ENCODE measurements at places on chromosomes 13 and 19.
A peak's percentile ranks its signal among the peaks of the same experiment; 100 is the strongest.

GRCh38 chr13:35785576-35786303, 309.3 kb upstream of the MAB21L1 start:
- no peak overlapping the region for H3K27ac ChIP-seq
- no peak overlapping the region for H3K4me3 ChIP-seq
- H3K27me3 ChIP-seq: peaks cover 5% of the 10 kb centered on the region
- DNase-seq: no peak
- no peaks in the 10 kb centered on the region for H3K4me1 ChIP-seq
- H3K36me3 ChIP-seq: no peaks in the 10 kb centered on the region

DNA sequence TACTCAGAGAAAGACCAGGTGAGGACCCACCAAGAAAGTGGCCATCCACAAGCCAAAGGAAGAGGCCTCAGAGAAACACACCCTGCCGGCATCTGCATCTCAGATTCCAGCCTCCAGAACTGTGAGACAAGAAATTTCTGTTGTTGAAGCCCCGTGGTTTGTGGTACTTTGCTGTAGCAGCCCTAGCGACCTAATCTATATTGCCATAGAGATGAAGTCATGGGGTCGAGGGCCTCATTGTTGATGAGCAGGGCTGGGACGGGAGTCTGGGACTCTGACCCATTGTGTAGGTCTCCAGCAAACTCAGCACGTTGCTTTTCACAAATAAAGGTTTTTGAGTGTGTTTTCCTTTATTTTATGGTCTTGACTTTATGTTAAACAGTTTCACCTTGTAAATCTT, 174.9 kb downstream of the TNFSF13B start:
- no peak for DNase-seq
- no peaks in the 10 kb centered on the region for H3K4me1 ChIP-seq
- no peaks in the 10 kb centered on the region for H3K36me3 ChIP-seq
- no peak overlapping the region for H3K27ac ChIP-seq
- H3K4me3 ChIP-seq: no peak overlapping the region

- no peaks in the 10 kb centered on the region for H3K4me1 ChIP-seq
- H3K27me3 ChIP-seq: no peaks in the 10 kb centered on the region
- H3K4me3 ChIP-seq: no peak overlapping the region
These were observed 746.9 kb upstream of the PCDH9 start for GRCh38 chr13:67977066-67977465.

DNA sequence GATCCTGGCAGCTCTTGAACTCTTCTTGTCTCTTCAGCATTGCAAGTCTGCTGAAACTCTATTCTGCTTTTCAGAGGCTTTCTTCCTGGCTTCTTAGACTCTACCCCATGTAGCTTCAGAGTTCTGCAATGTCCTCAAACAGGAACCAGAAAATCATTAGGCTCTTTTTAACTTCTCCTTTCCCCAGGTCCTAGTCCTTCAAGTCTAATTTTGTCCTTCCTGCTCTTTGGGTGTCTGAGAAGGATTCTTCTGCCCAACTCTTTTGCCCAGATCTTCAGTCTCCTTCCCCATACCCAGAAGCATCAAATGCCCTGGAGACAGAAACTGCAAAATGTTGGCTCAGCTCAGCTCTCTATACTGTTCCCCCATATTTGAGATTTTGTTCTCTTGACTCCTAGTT, 50.0 kb upstream of the CALM3 start:
- no peak for DNase-seq
- H3K36me3 ChIP-seq: peaks cover 4% of the 10 kb centered on the region
- H3K4me1 ChIP-seq: peaks cover 2% of the 10 kb centered on the region
- peaks cover 2% of the 10 kb centered on the region for H3K27me3 ChIP-seq

GRCh38 chr13:93614776-93615175, 388.2 kb downstream of the GPC6 start:
- no peaks in the 10 kb centered on the region for H3K27me3 ChIP-seq
- H3K36me3 ChIP-seq: no peaks in the 10 kb centered on the region
- DNase-seq: no peak
- no peaks in the 10 kb centered on the region for H3K4me1 ChIP-seq

- H3K27ac ChIP-seq: no peak overlapping the region
- no peak overlapping the region for H3K4me3 ChIP-seq
- no peak for DNase-seq
- H3K27me3 ChIP-seq: peaks cover 6% of the 10 kb centered on the region
- H3K36me3 ChIP-seq: no peaks in the 10 kb centered on the region
These were observed 90.6 kb downstream of the TNFSF13B start for GRCh38 chr13:108360139-108360538.

DNA sequence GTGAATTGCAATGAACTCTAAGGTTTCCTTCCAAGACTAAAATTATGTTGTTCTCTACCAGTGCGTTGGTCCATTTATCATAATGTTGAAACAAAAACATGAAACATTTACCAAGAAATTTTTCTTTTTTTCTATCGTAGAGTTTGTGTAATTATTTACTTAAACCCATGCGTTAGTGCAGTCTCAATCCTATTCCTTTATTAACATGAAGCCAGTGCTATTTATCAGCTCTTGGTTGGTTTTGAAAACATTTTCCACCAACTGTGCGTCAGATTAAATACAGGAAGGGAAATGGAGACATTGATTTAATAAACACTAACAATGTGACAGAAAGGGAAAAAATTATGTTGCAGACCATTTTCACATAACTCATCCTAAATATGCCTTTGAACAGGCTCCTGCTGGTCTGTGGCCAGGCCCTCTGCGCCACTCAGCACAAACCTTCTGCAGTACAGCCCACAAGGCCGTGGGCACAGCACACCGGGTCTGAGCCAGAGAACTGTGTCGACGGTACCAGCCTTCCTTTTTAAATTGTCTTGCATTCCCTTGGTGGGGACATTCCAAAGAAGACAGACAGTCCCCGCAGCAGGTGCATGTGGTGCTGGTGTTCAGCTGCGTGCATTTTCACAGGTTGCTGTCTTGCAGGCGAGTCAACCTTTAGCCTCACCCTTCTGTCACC, 135.8 kb downstream of the SHISA2 start:
- no peak overlapping the region for H3K4me3 ChIP-seq
- peaks cover 6% of the 10 kb centered on the region for H3K4me1 ChIP-seq
- no peaks in the 10 kb centered on the region for H3K36me3 ChIP-seq
- no peak for DNase-seq

DNA sequence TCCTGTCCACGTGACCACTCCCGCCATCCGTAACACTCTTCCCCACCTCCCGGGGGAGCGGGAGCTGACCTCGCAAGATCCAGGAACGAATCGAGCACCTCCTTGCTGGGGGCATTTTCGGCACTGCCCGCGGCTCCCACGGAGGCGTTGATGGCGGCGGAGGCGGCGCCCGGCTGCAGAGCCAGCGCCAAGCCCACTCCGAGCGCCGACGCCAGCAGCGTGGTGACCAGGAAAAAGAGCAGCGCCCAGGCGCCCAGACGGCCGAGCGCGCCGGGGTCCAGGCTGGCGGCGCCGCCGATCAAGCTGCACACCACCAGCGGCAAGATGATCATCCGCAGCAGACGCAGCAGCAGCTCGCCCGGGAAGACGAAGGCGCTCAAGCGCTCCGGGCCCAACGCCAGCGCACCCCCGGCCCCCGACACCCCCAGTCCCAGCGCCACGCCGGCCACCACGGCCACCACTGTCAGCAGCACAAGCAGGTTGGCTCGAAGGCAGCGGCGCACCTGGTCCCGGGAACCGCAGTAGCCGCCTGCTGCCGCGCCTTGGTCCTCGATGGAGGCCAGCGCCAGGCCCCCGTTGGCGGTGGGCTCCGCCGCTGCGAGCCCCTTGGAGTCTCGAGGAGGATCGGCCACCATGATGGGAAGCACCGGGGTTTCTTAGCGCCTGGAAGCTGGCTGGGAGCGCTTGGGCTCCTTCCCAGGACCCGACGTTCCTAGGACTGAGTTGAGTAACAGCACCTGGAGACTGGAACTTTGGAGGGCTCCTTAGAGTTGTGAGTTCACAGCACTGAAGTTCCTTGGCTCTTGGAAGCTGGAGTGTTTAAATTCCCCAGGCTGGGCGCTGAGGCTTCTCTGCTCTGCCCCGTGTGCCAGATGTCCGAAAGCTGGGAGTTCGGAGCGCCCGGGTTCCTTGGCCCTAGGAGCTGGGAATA, 798 bp downstream of the SLC1A5 start:
- H3K4me3 ChIP-seq: peak overlapping the region; percentile 97
- H3K4me1 ChIP-seq: peaks cover 49% of the 10 kb centered on the region
- peak; percentile 46 for DNase-seq
- H3K36me3 ChIP-seq: peaks cover 45% of the 10 kb centered on the region
- H3K27ac ChIP-seq: peak overlapping the region; percentile 98
- H3K27me3 ChIP-seq: no peaks in the 10 kb centered on the region

DNA sequence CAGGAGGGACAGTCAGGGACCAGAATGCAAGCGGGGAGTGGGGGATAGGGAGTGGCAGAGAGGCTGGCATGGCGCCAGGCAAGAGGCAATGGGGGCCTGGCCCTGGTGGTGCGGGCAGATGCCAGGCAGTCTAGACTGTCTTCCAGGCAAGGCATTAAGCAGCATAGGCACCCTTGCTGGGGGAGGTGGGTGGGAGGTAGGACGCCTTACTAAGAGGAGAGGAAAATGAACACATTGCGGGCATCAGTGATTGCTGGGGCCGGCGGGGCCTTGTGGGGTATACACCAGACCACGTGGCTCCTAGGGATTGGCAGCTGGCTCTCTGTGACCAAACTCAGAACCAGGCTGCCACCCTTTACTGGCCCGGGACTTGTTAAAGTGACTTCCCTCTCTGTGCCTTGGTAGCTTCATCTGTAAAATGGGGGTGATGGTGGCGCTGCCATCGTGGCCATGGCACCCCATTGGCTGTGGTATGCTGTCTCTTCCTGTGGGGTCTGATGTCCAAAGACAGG, 46.0 kb downstream of the DNM2 start:
- peak overlapping the region; percentile 56 for H3K27ac ChIP-seq
- no peak overlapping the region for H3K4me3 ChIP-seq
- H3K27me3 ChIP-seq: no peaks in the 10 kb centered on the region
- peaks cover 57% of the 10 kb centered on the region for H3K4me1 ChIP-seq

- no peak overlapping the region for H3K27ac ChIP-seq
- peak overlapping the region; percentile 17 for H3K4me3 ChIP-seq
- peaks cover 13% of the 10 kb centered on the region for H3K4me1 ChIP-seq
- H3K36me3 ChIP-seq: no peaks in the 10 kb centered on the region
These were observed 14.5 kb downstream of the PPFIA3 start for GRCh38 chr19:49133621-49134454.

DNA sequence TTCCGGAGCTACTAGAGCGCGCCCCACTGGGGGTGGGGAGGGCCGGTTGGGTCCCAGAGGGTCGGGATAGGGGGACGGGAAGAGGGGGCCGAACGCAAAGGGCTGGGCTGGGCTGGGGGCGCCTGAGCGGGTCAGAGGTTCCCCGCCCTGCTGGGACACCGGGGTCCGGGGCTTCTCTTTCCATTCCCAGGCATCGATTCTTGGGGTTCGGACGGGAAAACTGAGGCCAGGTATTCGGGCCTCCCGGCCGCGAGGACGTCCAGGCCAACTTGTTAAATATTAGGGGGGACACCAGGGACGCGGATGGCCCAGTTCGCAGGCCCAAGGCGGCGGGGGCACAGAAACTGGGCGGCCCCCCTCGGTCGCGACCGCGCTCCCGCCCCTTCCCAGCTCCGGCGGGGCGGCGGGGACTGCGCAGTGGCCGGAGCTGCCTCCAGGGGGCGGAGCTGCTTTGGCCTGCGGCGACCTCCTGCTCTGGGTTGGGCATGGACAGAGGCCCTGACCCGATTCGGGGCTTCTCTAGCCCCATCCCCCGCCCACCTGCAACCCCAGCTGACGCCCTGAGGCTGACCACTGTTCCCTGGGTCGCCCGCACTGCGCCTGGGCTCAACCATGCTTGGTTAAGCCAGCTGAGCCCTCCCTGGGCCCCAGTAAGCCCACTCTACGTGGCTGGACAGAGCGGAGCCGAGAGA, 1.2 kb upstream of the KLF16 start:
- DNase-seq: peak; percentile 81
- no peaks in the 10 kb centered on the region for H3K27me3 ChIP-seq

- no peak overlapping the region for H3K4me3 ChIP-seq
- no peak for DNase-seq
- H3K27ac ChIP-seq: no peak overlapping the region
- no peaks in the 10 kb centered on the region for H3K4me1 ChIP-seq
- peaks cover 26% of the 10 kb centered on the region for H3K27me3 ChIP-seq
These were observed 7.9 kb upstream of the LGALS14 start for GRCh38 chr19:39696387-39696786.

DNA sequence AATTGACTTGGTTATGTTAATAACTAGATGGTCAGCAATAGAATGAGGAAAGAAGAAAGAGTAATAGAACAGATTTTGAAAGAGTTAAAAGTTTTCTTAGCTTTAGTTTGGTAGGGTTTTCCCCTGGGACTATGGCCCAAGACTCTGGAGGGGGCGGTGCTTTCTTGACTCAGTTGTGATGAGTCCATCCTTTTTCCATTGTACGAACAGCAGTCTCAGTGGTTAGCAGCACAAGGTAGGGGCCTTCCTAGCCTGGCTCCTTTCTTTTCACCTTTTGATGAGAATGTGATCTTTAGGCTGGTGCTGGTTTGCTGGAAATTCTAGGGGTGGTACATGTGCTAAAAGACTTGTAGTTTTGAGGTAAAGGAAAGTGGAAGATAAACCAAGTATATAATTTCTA, 38.8 kb downstream of the ZNF506 start:
- H3K27ac ChIP-seq: peak overlapping the region; percentile 91
- H3K27me3 ChIP-seq: no peaks in the 10 kb centered on the region
- peaks cover 67% of the 10 kb centered on the region for H3K4me1 ChIP-seq
- H3K4me3 ChIP-seq: peak overlapping the region; percentile 62

DNA sequence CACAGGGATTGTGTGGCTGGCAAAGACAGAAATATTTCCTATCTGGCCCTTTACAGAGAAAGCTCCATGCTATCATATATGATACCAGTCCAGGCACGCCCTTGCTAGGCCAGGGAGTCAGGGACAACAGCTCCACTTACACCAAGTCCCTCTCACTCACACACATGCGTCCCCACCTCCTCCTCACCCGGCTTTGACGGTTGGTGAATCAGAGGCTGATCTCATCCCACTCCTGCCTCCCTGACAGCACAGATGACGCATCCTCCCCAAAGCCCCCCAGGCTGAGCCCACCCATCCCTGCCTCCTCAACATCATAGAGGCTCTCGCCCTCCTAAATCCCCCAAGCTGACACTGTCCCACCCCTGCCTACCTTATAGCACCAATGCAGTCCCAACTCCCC, 62.7 kb downstream of the F2RL3 start:
- H3K4me3 ChIP-seq: no peak overlapping the region
- peaks cover 7% of the 10 kb centered on the region for H3K27me3 ChIP-seq
- H3K4me1 ChIP-seq: no peaks in the 10 kb centered on the region
- no peaks in the 10 kb centered on the region for H3K36me3 ChIP-seq

DNA sequence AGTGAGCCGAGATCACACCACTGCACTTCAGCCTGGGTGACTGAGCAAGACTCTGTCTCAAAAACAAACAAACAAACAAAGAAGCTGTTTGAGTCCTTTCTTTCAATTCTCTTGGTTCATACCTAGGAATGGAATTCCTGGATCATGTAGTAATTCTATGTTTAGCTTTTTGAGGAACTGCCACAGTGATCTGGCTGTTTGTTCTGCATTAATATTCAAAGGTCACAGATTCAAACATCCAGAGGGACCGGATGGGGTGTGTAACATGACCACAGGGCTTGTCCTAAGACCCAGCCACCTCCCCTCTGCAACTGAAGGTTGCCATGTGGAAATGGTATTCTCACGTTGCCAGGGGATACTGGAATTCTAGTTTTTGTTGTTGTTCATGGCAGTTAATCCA, 10.2 kb downstream of the COLGALT1 start:
- DNase-seq: no peak
- peaks cover 52% of the 10 kb centered on the region for H3K36me3 ChIP-seq
- no peaks in the 10 kb centered on the region for H3K4me1 ChIP-seq

- peaks cover 5% of the 10 kb centered on the region for H3K36me3 ChIP-seq
- H3K4me3 ChIP-seq: no peak overlapping the region
- no peak for DNase-seq
- H3K4me1 ChIP-seq: peaks cover 31% of the 10 kb centered on the region
These were observed 10.2 kb downstream of the CARM1 start for GRCh38 chr19:10881403-10882107.
